ENCODE measurements at places on chromosomes 1 and 21. TPM values are rescaled to one million over a fixed set of nuclear protein-coding genes. Genes with fewer than 3 reads are reported as not detected.
A peak's percentile ranks its signal among the peaks of the same experiment; 100 is the strongest.

GLMP gene
- total RNA-seq = 19.6 TPM

C1orf226 gene
- total RNA-seq = not detected

CLCNKB gene
- total RNA-seq = not detected

NEGR1 gene
- not detected for total RNA-seq

SLC6A17 gene
- total RNA-seq = not detected

CHD5 gene
- 0.78 TPM for total RNA-seq

TMPRSS3 gene
- total RNA-seq = 0.19 TPM

DIPK1A gene
- 2.2 TPM for total RNA-seq

DESI2 gene
- total RNA-seq = 31.7 TPM

HES3 gene
- total RNA-seq = not detected

GRCh38 chr1:235397733-235398132 lies 30.5 kb downstream of the TBCE start:
- H3K36me3 ChIP-seq = no peaks in the 10 kb centered on the region
- H3K4me3 ChIP-seq = no peak overlapping the region
- no peaks in the 10 kb centered on the region for H3K4me1 ChIP-seq

GRCh38 chr1:186155594-186155993 lies 219.5 kb downstream of the TPR start:
- H3K36me3 ChIP-seq = no peaks in the 10 kb centered on the region
- H3K27ac ChIP-seq = no peak overlapping the region
- H3K27me3 ChIP-seq = no peaks in the 10 kb centered on the region
- H3K4me3 ChIP-seq = no peak overlapping the region

GRCh38 chr1:165871311-165872067 lies 44.1 kb downstream of the UCK2 start:
- no peaks in the 10 kb centered on the region for H3K36me3 ChIP-seq
- no peaks in the 10 kb centered on the region for H3K27me3 ChIP-seq
- peaks cover 58% of the 10 kb centered on the region for H3K4me1 ChIP-seq
- peak; percentile 81 for DNase-seq
- H3K4me3 ChIP-seq = peak overlapping the region; percentile 49
- H3K27ac ChIP-seq = peak overlapping the region; percentile 22

DNA sequence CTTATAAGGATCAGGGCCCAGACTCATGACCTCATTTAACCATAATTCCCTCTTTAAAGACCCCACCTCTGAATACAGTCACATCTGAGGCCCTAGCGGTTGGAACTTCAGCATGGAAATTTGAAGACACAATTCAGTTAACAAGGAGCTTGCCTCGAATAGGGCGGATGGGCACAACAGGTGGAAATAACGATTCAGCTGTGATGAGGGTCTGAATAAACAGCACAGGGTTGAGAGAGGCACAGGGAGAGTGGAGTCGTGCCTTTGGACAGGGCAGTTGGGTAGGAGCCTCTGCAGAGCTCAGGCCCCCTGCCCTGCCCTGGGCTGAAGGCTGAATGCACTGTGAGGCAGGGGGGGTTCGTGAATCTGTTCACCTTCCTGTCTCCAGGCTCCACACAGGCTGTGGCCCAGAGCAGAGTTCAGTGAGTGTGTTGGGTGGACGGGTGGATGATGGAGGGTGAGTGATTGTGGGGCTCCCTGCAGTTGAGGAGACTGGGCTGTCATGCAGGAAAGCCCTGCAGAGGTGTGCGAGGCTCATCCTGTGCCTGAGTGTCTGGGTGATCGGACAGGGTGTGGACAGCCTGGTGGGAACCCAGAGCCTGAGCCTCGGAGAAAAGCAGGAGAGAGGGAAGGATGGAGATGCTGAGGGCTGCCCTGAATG lies 243.1 kb downstream of the FOXD2 start:
- no peaks in the 10 kb centered on the region for H3K36me3 ChIP-seq
- peaks cover 11% of the 10 kb centered on the region for H3K27me3 ChIP-seq
- H3K4me1 ChIP-seq = no peaks in the 10 kb centered on the region
- no peak for DNase-seq

GRCh38 chr1:185376288-185376687 lies 59.2 kb upstream of the IVNS1ABP start:
- H3K4me1 ChIP-seq = peaks cover 28% of the 10 kb centered on the region
- peaks cover 2% of the 10 kb centered on the region for H3K36me3 ChIP-seq
- no peak overlapping the region for H3K27ac ChIP-seq
- DNase-seq = no peak
- H3K27me3 ChIP-seq = no peaks in the 10 kb centered on the region
- H3K4me3 ChIP-seq = no peak overlapping the region

GRCh38 chr1:221910222-221910621 lies 168.3 kb upstream of the DUSP10 start:
- no peaks in the 10 kb centered on the region for H3K4me1 ChIP-seq
- no peak for DNase-seq
- H3K27ac ChIP-seq = no peak overlapping the region
- no peak overlapping the region for H3K4me3 ChIP-seq
- H3K27me3 ChIP-seq = no peaks in the 10 kb centered on the region

GRCh38 chr1:165833358-165833757 lies 5.9 kb downstream of the UCK2 start:
- H3K4me1 ChIP-seq = peaks cover 31% of the 10 kb centered on the region
- H3K36me3 ChIP-seq = no peaks in the 10 kb centered on the region
- no peak for DNase-seq
- no peak overlapping the region for H3K4me3 ChIP-seq

GRCh38 chr1:44693900-44694299 lies 19.4 kb downstream of the ARMH1 start:
- H3K36me3 ChIP-seq = no peaks in the 10 kb centered on the region
- no peak overlapping the region for H3K4me3 ChIP-seq
- no peak for DNase-seq
- peaks cover 15% of the 10 kb centered on the region for H3K4me1 ChIP-seq

DNA sequence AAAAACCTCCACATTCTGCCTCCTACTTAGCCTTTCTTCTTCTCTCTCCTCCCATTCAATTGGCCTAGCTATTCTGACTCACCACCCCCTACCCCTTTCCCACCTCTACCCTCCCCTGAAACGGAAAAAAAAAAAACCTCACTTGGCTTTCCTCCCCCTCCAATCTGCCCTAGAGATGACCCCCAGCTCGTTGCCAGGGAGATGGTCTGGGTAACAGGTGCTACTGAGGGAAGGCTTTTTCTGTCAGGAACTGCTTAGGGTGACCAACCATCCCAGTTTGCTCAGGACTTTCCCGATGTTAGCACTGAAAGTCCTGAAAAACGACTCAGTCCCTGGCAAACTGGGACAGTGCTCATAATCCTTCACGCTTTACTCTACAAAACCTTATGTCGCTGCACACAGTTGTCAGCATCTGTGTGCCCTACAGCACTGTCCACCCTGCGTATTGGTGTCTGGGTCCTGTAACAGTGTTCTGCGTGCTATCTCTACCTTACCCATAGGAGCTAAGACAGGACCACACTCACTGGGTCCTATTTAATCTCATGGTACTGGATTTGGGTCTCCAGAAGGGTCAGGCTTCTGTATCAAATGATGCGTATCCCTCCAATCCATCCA lies 7.7 kb upstream of the CADM3 start:
- peaks cover 72% of the 10 kb centered on the region for H3K27me3 ChIP-seq
- no peak for DNase-seq
- H3K27ac ChIP-seq = no peak overlapping the region

GRCh38 chr1:113593550-113594297 lies 165.6 kb downstream of the PHTF1 start:
- H3K4me3 ChIP-seq = no peak overlapping the region
- H3K27me3 ChIP-seq = no peaks in the 10 kb centered on the region
- H3K27ac ChIP-seq = no peak overlapping the region
- peaks cover 23% of the 10 kb centered on the region for H3K36me3 ChIP-seq
- DNase-seq = no peak
- no peaks in the 10 kb centered on the region for H3K4me1 ChIP-seq

DNA sequence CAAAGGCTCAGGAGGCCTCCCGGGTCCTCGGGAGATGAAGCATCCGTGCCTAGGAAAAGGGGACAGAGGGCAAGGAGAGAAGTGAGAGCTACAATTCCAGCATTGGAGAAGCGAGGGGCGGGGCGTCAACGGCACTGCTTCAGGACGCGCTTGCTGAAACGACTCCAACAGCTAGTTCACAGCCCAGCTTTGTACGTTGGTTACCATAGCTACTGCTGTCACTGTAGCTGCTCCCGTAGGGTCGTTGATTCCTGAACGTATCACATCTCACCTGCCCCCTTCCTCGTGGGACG lies 63.1 kb downstream of the TOR1AIP2 start:
- no peak for DNase-seq
- peak overlapping the region; percentile 93 for H3K4me3 ChIP-seq
- peaks cover 8% of the 10 kb centered on the region for H3K27me3 ChIP-seq
- H3K36me3 ChIP-seq = no peaks in the 10 kb centered on the region

DNA sequence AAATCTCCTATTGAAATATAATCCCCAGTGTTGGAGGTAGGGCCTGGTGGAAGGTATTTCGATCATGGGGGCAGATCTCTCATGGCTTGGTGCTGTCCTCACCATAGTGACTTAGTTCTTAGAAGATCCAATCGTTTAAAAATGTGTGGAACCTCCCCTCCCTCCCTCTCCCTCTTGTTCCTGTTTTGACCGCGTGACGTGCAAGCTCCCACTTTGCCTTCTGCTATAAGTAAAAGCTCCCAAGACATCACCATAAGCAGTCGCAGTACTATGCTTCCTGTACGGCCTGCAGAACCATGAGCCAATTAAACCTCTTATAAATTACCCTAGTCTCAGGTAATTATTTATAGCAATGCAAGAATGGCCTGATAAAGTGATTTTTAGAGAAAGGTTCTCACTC lies 10.9 kb upstream of the RGS2 start:
- no peaks in the 10 kb centered on the region for H3K36me3 ChIP-seq
- no peaks in the 10 kb centered on the region for H3K27me3 ChIP-seq
- no peak for DNase-seq
- no peak overlapping the region for H3K27ac ChIP-seq

- H3K36me3 ChIP-seq = no peaks in the 10 kb centered on the region
- no peaks in the 10 kb centered on the region for H3K4me1 ChIP-seq
- H3K4me3 ChIP-seq = no peak overlapping the region
Observed at GRCh38 chr1:18309552-18310155, 171.1 kb upstream of the KLHDC7A start.

DNA sequence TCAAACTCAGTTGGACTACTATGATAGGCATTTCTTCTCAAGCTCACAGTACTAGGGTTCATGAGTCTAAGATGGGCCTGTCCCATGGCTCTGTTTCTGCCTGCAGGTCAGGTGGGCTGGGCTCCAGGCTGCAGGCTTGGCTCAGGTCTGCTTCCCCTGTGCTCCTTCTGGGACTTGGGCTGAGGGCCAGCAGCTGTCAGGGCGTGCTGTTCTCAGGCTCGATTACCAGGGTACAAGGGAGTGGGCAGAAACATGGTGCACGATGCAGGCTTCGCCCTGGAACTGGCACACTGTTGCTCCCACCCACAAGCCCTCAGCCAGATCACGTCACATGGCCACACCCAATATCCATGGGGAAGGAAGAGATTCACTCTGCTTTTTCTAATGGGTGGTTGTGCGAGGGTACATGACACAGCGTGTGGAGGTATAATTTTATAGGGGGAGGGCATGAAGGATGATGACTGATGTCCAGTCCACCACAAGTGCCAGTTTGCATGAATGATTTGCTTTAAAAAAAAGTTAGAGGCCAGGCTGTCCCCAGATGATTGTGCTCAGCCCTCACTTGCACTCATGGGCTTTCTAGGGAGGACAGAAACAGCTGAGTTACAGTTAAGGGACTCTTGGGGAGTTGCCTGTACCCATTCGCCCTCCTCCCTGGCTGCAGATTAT lies 118.0 kb downstream of the ACTL8 start:
- peaks cover 11% of the 10 kb centered on the region for H3K27me3 ChIP-seq
- H3K27ac ChIP-seq = no peak overlapping the region
- DNase-seq = no peak

GRCh38 chr1:60126723-60127122 lies 53.2 kb upstream of the C1orf87 start:
- no peak overlapping the region for H3K4me3 ChIP-seq
- no peak overlapping the region for H3K27ac ChIP-seq
- H3K4me1 ChIP-seq = no peaks in the 10 kb centered on the region
- no peaks in the 10 kb centered on the region for H3K36me3 ChIP-seq
- no peak for DNase-seq

DNA sequence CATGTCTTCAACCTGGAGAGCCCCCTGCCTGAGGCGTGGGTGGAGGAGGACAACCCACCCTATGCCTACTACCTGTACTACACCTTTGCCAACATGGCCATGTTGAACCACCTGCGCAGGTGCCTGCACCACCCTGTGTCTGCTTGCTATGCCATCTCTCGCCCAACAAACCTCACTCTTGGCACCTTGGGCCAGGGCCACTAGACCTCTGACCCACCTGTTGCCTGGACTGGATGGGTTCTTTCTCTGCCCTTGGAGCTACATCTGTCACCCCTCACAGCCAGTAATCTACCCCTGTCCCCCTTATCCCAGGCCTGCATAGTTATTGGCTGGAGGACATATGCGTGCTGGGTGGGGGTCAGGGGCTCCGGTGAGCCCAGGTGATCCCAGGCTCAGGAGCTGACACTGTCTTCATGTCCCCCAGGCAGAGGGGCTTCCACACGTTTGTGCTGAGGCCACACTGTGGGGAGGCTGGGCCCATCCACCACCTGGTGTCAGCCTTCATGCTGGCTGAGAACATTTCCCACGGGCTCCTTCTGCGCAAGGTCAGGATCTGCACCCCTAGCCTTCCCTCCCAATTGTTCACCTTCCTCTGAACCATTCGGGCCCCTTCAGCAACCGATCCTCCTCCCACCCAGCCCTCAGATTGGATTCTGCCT lies 9.9 kb downstream of the AMPD2 start:
- H3K27ac ChIP-seq = no peak overlapping the region
- no peaks in the 10 kb centered on the region for H3K36me3 ChIP-seq
- no peak overlapping the region for H3K4me3 ChIP-seq
- DNase-seq = no peak

DNA sequence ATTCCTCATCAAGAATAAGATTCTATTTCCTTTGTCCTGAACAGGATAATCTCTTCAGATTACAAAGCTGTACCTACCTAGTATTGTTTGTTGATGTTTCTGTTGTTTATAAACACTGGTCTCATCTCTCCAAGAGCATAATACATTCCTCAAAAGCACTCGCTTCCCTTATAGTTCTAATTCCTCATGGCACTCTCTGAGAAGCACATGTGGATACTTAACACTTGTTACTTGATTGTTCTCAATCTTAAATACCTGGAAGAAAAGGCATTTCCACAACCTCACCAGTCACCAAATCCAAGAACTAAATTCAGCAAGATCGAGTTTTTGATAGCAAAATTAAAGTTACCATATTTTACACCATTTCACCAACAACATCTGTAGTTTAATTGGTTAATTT lies 145.9 kb upstream of the DUSP10 start:
- no peak overlapping the region for H3K4me3 ChIP-seq
- DNase-seq = no peak
- no peak overlapping the region for H3K27ac ChIP-seq
- no peaks in the 10 kb centered on the region for H3K27me3 ChIP-seq
- no peaks in the 10 kb centered on the region for H3K36me3 ChIP-seq

DNA sequence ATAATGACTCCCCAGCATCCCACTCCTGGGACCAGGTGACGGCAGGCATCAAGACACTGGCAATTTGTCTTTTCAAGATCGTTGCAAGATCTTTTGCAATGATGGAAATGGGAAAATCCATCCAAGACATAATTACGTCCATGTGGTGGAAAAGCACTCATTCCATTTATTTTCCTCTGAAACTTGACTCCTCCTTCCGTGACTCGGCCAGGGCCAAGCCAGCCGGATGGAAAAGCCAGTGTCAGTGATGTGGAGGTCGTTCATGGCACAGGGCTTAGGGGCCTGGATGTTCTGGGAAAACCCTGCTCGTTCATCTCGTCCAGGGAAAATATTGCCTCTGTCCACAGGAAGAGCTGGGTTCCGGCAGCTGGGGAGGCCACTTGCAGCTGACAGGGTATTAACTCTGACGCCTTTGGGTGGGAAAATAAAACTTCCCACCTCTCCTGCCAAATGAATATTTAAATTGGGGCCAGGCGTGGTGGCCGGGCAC lies 46.2 kb downstream of the C1orf198 start:
- no peak overlapping the region for H3K27ac ChIP-seq
- no peaks in the 10 kb centered on the region for H3K36me3 ChIP-seq
- DNase-seq = no peak
- no peaks in the 10 kb centered on the region for H3K4me1 ChIP-seq
- no peak overlapping the region for H3K4me3 ChIP-seq

All from natural killer cell treated with Interleukin-12 subunit alpha and Interleukin-12 subunit beta and Interleukin-15 and Interleukin-18, amount 100 ng/mL, for 72 hours (primary cell).